ENCODE measurements at places on chromosomes 16 and 17.

DNA sequence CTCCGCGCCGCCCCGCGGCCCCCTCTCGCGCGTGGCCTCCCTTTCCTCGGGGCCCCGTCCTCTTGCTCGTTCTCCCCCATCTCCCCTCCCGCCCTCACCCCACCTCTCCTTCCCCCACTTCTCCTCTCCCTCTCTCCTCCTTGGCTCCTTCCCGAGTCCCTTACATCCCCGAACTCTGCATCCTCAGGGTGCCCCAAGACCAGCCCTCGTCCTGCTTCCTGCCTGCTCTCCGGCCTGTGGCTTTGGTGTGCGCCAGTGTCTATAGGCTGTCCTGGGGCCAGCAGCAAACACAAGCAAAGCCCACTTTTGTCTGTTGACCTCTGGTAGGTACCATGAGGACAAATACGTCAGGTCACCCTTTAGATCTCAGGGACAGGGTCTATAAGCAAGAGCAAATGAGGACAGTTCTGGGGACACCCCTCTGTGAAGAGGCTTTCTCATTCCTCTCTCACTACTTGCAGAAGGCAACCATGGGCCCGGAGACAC, 284 bp upstream of the COPZ2 start:
- no peak for DNase-seq

DNA sequence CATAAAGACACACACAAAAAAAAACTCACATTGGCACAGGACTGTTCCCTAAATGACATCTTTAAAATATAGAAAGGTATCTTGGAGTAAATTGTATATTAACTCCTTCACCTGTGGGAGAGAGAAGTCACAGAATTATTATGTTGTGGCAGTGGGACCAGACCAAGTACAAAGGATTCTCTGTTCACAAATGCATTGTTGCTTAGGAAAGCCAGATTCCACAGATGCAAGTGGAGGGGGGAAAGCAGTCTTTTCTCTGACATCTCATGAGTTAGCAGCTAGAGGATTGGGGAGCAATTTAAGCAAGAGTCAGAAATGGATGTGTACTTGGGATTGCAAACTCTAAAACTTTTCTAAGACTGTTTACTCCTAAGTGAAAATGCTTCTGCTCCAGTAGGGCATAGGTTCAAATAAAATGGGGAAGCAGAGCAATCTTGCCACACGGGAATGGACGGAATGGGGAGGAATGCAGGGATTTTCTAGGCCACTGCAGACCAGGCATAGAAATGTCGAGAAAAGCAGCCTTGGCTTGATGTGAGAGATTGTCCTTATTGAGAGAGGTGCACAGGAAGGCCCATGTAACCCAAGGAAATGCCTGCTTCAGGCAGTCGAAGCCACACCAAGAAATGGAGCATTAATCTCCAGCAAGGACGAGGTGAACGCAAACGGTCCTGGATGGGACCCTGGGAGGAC, 4.1 kb upstream of the PMP22 start:
- no peak for DNase-seq

- no peak for DNase-seq
Measured at GRCh38 chr16:3066440-3066748, 954 bp downstream of the IL32 start.

DNA sequence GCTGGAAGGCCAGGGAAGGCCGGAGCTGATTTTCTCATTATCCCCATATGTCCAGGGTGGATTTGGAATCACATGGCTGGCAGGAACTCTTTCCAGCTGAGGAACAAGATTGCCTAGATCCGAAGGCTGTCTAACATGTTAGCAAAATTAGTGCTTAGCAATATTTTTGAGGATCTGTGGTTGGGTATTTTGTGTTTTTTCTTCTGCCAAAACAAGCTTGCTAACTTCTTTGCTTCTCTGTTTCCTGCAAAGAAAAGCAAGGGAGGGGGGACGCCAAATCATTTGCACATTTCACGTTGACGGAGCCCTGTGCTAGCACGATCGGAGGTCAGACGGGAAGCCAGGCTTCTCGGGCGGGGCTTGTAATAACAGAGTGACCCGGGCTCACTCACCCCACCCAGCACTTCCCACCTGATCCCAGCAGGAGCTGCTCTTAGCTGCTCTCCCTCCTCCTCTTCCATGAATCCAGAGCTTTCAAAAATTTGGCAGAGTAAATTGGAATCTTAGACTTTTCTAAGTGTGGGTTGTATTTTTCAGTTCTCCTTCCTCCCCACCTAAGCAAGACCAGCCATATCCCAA, 33.3 kb upstream of the FOXF1 start:
- DNase-seq: no peak

DNA sequence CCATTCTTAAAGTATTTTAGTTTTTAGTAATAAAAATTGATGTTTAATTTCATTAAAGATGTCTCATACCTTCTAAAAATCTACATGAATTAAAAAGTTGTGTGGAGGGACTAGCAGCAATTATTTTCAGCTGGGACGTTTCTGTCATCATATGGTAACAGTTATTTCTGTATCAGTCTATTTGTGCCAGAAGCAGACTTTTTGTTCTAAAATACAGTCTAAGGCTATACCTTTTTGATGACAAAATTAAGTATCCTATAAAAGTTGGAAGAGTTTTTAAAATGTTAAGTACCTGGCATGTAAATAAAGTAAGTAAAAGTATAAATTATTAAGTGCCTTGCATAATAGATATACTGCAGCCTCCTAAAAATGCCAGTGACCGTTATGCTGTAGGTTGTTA, 5.9 kb downstream of the TAOK1 start:
- DNase-seq: no peak

DNA sequence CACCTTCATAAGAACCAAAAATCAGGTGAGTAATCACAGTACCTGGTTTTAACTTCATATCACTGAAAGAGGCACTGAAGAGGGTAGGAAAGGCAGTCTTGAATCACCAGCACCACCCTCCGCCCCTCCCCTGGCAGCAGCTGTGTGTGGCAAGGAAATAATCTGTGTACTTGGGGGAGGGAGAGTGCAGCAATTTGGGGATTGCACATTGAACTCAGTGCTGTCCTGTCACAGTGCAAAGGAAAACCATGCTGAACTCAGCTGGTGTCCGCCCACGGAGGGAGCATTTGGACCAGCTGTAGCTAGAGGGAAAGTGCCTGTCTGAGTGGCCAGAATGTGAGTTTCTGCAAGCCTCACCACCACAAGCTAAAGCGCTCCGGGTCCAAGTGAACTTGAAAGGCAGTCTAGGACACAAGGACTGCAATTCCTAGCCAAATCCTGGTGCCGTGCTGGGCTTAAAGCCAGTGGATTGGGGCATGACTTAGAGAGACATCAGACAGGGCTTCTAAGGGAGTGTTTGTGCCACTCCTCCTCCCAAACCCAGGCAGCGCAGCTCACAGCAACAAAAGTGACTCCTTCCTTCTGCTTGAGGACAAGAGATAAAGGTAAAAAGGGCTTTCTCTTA, 39.7 kb upstream of the ALDH3A1 start:
- no peak for DNase-seq
